ENCODE measurements at places on chromosomes 13 and 19.

DNA sequence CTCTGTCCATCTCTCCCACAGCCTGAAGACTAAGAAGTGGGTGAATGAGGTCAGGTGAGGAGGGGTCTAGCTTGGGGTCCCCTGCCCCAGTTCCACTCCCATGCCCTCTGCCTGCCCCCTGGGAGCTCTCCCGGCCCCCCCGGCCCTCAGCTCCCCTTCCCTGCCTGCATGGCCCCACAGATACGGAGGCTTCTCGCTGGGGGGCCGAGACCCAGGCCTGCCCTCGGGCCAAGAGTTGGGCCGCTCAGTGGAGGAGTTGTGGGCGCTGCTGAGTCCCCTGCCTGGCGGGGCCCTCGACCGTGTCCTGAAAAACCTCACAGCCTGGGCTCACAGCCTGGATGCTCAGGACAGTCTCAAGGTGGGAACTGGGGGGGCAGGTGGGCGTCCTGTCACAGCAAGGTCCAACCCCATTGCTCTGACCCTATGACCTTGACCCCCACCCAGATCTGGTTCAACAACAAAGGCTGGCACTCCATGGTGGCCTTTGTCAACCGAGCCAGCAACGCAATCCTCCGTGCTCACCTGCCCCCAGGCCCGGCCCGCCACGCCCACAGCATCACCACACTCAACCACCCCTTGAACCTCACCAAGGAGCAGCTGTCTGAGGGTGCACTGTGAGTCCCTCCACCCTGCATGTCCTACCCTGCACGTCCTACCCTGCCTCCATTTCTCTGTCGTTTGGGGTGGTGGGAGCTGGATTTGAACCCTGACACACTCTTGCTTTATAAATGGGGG is 10.9 kb upstream of the ARHGAP45 start:
- no peak for DNase-seq

GRCh38 chr13:49859560-49859959 is 67.1 kb upstream of the KPNA3 start:
- DNase-seq = peak; percentile 87

- DNase-seq = no peak
These were observed 42.3 kb downstream of the RFX2 start for GRCh38 chr19:6067975-6068374.

DNA sequence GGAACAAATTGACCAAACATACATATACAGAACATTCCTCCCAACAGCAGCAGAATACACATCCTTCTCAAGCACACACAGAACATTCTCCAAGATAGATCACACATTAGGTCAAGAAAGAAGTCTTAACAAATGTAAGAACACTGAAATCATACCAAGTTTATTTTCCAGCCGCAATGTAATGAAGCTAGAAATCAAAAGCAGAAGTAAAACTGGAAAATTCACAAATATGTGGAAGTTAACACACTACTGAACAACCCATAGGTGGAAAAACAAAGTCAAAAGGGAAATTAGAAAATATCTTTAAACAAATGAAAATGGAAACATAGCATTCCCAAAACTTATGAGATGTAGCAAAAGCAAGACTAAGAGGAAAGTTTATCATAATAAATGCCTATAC is 692.6 kb downstream of the DIAPH3 start:
- no peak for DNase-seq

- no peak for DNase-seq
These were observed 5.4 kb downstream of the MED25 start for GRCh38 chr19:49823472-49823871.

DNA sequence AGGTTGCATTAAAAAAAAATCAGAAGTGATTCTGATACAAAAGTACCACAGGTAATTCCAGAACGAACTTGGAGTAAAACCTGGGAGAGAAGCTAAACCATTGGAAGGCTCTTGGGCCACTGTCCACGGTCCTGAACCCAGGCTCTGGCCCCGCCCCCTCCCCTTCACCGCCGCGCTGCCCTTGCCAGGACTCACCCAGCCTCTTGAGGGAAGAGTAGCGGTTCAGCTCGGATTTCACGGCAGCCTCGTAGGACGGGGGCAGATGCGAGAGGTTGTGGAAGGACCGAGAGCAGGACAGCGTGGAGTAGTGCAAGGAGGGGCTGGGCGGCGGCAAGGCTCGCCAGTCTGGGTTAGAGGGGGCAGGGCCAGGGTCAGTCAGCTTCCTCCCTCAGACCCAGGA is 5.7 kb downstream of the SHISA7 start:
- peak; percentile 73 for DNase-seq

DNA sequence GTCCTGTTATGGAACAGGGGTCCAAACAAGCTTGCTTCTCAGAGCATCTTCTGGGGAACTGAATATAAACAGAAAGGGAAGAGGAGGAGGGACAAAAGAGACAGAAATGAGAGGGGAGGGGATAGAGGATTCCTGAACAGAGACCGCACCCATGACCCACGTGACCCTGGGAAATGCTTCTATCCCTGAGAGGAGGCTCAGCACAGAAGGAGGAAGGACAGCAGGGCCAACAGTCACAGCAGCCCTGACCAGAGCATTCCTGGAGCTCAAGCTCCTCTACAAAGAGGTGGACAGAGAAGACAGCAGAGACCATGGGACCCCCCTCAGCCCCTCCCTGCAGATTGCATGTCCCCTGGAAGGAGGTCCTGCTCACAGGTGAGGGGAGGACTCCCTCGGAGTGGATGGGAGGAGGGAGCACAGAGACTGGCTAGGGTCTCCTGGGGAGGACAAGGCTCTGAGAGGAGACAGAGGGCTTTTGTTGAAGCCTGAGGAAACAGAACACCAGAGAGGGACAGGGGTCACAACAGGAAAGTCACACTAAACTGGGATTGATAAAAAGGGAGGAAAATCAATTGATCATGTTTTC is at the start of gene CEACAM6:
TSS of gene CEACAM6 (plus strand) at position 203 of the 586 bp plus-strand sequence. CDS start at position 312, 109 bp downstream.
- no peak for DNase-seq

- DNase-seq = no peak
These were observed 16.9 kb upstream of the CLASRP start for GRCh38 chr19:45021971-45022370.

- DNase-seq = no peak
These were observed 6.6 kb upstream of the TCF3 start for GRCh38 chr19:1659084-1659427.

DNA sequence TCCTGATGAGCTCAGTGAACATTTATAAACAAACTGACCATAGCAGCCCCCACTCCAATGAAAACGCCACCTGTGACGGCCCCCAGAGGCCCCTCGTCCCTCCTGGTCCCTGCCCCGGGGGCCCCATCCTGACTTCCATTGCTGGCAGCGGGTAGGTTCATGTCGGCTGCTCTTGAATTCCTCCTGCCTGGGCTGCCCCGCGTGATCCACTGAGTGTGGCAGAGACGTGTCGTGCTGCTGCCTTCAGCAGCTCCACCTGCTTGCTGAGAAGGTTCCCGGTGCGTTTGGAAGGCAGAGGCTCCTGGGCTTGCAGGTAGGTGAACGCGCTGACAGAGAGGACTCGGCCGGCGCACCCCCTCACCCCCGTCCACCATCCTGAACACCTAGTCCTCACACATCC is 11.6 kb downstream of the C2CD4C start:
- no peak for DNase-seq

DNA sequence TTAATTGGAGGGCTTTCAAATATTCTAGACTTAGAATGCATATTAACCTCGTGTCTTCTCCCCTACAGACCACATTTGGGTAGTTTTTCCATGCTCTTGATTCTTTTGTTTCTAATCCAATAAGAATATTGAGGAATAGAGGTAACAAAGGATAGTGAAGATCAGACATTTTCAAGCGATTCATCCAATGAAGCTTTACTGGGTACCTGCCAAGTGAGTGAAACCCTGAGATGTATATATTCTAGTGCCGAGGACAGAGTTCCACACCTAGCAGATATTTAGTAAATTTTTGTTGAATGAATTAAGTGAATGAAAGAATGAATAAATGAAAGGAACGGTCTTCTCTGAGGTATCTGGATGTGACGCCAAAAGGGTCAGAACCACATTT is 442 bp upstream of the RFC3 start:
- no peak for DNase-seq

- DNase-seq = no peak
These were observed 6.9 kb downstream of the REXO1 start for GRCh38 chr19:1841209-1841924.

DNA sequence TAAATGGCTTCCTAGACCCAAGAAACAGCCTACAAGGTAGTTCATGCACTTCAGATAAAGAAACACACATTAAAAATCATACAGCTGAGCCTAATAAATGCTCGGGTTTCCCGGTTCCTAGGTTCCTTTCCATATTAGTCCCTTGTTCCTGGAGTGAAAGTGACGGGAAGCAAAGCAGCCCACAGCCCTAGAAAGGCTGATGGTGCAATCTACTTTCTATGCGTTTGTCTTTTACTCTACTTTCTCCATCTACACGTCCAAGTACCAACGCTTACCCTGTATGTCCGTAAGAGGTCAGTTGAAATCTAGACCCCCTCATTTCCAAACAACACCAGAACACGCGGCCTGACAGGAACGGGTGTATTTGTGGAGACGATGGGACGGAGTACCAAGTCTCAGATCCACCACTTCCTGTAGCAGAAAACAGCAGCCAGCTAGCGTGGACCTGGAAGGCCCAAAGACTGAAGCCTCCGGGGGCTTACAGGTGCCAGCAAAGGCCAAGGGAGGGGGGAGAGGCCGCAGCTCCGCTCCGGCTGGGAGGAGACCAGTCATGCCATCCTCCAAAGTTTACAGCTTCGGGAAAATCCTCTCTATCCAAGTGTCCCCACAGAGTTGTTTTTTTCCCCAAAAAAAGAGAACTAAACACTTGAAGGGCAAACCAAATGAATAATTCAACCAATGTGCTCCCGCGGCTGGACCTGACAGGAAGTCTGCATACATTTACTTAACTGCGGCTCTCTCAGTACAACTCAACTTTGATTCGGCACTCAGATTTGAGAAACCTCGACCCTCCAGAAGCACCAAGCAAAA is 34.1 kb downstream of the STK24 start:
- DNase-seq = no peak

GRCh38 chr13:80009760-80010159 is 331.2 kb downstream of the SPRY2 start:
- no peak for DNase-seq

GRCh38 chr19:38655148-38655824 is 7.8 kb downstream of the ACTN4 start:
- DNase-seq = no peak

- no peak for DNase-seq
These were observed 45.3 kb downstream of the RFC3 start for GRCh38 chr13:33863188-33863789.

DNA sequence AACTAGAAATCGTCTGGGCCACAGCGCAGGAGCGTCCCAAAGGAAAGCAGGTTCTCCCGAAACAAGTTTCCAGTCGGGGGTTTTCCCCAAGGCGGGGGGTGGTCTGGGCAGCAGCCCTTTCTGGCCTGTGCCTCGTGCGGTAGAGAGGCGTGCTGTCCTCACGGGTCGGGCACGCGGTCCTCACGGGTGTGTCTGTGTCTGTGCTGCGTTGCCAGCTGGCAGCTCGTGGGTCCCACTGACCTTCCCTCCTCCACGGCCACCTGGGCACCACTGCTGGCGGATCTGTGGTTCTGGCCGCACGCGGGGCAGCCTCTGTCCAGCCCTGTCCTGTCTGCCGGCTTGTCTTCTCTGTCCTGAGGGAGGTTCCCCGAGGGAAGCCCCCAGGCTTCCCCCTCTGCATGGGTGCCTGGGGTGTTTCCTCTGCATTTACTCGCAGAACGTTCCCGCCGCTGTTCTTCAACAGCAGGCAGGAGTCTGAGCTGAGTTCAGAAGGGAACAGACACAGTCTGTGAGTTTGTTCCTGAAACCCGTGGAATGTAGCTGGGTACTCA is 98.2 kb upstream of the MCF2L start:
- no peak for DNase-seq

DNA sequence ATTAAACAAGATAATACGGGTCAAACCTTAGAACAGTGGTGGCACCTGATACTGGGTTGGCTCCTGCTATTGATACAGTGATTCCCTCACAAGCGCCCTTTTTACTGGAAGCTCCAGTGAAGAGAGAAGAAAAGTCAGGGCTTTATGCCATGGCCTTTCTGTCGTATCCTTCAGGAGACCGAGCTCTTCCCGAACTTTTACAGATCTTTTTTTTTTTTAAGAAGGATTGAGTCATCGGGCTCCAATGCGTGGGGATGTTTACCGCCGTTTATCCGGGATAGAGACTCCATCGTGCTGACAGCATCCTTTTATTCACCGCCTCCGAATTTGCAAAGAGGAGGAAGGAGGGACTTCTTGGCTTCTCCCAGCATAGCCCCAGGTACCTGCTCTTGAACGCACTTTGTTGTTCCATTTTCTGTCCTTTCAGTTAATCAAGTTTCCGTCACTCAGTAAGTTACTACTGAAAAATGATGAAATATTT is 574 bp downstream of the ZNF227 start:
- peak; percentile 37 for DNase-seq

DNA sequence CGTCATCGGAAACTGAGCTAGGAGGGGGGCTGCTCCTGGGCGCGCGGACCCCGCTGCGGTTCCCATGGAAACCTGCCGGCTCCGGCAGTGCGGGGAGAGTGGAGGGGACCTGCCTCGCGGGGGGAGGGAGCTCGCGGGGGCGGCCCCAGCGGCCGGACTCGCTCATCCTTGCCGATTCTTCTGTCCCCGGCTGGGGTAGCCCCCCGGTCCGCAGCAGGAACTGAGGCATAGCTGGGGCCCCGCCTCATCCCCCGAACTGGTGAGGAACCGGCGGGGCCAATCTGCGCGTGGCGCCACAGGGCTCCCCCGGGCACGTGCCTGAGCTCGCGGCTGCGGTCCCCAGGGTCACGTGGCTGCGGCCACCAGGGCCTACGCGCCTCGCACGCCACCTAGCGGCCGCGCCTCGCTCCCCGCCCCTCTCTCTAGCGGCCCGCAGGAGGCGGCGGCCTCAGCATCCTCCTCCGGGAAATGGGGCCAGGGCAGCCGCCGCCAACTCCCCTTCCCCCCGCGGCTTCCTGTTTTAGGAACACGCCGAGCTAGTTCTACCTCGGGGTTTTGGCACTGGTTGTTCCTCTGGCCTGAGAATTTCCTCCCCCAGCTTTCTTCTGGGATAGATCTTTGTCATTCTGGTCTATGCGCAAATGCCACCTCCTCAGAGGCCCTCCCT is 1.7 kb upstream of the ELAVL3 start:
- peak; percentile 88 for DNase-seq

DNA sequence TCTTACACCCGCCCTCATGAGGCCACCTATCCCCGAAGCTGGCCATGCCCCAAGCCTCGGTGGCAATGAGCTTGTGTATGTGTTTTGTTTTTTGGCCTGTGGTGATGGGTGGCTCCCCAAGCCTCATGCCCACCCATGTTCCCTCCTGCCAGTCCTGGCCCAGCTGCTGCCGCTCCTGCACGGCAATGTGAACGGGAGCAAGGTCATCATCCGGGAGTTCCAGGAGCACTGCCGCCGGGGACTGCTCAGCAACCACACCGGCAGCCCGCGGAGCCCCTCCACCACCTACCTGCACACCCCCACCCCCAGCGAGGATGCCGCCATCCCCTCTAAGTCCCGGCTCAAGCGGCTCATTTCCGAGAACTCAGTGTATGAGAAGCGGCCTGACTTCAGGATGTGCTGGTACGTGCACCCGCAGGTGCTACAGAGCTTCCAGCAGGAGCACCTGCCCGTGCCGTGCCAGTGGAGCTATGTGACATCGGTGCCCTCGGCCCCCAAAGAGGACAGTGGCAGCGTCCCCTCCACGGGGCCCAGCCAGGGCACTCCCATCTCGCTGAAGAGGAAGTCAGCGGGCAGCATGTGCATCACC is 24.6 kb downstream of the UBXN6 start:
- DNase-seq = no peak

Measured in fibroblast of pulmonary artery (primary cell).